Stimulated activated CD4-positive, alpha-beta T cell treated with anti-CD3 and anti-CD28 coated beads, Interleukin-15, amount 100 ng/mL, for 1 hour (primary cell): ENCODE measurements at places on chromosomes 4 and X.

DNA sequence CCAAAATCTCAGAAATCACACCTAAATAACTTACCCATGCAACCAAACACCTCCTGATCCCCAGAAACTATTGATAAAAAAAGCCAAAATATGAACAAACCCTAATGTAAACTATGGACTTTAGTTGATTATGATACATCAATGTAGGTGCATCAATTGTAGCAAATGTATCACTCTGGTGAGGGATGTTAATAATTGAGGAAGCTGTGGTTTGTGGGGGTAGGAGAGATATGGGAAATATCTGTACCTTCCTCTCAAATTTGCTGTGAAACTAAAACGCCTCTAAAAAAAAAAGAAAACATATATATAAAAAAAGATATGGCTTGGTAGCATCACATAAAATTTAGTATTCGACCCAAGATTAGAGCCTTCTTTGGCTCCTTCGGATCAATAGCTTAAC is 144.3 kb upstream of the CPEB2 start:
- DNase-seq, result no peak

DNA sequence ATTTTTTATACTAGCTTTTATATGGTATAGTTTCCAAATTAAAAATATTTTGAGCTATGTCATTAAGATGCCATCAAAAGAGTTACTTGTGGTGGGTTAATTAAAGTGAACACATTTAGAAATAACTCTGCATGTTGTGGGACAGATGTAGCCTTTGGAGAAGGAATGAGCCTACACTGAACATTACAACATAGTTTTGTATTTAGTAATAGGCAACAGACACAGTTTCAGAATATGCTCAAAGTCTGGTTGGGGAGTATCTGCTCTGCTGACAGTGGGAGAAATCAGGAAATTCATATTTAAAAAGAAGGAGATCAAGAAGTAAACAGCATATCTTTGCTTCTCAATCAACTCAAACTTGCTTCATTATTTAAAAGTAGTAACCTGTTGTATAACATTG is 23.7 kb downstream of the EMCN start:
- no peak for DNase-seq

DNA sequence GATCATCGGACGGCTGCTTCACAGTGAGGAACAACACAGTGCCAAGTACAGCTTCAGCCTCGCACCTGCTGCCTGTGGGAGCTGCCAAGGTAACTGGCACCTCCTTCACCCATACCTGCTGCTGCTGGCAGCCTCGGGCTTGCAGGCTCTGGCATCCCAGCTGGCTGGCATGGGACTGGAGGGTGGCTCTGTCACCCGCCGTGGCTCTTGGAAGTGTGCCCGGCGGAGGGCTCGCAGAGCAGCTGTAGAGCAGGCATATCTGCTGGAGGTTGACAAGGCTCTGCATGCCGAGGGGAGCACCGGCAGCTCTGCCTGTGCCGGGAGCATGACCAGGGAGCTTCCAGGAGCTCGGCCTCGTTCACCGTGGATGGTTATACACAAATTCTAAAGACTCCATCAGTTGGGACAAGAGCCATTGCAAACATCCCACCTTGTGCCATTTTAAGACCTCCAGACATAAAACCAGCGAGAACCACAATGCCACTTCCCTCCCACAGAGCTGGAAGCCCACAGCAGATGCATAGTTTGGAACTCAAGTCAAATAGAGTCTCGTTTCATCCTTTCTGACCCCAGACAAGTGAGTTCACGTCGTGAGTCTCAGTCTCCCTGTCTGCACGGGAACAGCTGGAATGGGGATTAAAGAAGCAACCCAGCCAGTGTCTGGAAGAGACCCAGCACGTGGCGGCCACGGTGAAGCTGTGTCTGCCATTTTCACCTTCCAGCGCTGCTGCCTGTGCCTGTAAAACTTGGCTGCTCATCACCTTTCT is 84.3 kb upstream of the PSAPL1 start:
- DNase-seq, result no peak

GRCh38 chr4:86092684-86093083 is 267.2 kb downstream of the MAPK10 start:
- no peak for DNase-seq

GRCh38 chr4:17635056-17635455 is 20.6 kb downstream of the MED28 start:
- no peak for DNase-seq

GRCh38 chrX:130120321-130120731 is 10.0 kb upstream of the ELF4 start:
- DNase-seq, result no peak

DNA sequence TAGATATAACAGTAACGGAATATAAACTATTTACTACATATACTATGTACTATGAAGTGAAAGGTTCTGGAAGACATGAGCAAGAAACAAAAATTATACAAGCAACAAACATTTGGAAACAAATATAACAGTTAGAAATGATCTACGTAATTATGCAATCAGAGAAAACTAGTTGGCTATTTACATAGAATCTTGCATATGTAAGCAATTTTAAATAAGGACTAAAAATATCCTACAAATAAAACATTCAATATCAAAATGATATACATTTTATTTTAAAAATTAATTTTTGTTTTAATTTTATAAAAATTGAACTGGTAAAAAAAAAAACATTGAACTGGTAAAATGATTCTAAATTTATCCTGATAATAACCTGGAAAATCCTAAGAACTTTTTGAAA is 642.5 kb upstream of the PCDH10 start:
- no peak for DNase-seq

- no peak for DNase-seq
These were observed 123.3 kb upstream of the RAI2 start for GRCh38 chrX:17984415-17984814.
